ENCODE measurements at places on chromosomes 3 and 15.

DNA sequence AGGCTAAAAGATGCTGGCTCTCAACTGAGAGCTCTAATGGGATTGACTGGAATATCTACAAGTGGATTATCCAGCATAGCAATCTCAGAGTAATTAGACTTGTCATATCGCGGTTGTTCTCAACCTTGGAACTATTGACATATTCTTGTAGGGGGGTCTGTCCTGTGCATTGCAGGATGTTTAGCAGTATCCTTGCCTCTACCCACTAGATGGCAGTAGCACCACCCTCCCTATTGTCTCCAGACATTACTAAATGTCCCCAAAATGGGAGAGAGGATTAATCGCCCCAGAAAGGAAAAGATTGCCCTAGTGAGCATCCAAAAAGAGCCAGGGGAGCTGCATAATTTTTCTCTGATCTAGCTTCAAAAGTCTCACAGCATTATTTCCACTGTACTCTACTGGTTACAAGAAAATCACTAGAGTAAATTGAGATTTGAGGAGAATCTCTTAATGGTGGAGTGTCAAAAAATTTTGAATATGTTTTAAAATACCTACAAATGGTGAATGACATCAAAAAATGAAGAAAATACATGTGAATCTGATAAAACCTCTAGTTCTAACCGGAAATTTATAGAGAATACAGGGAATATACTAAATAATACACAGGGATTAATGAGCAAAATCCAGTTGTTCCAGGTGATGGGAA is 388.2 kb upstream of the AGTR1 start:
- no peaks in the 10 kb centered on the region for H3K36me3 ChIP-seq
- DNase-seq, result no peak
- no peaks in the 10 kb centered on the region for H3K4me1 ChIP-seq

GRCh38 chr15:76667943-76668715 is 237.0 kb downstream of the SCAPER start:
- no peaks in the 10 kb centered on the region for H3K36me3 ChIP-seq
- DNase-seq, result no peak
- no peaks in the 10 kb centered on the region for H3K4me1 ChIP-seq
- no peak overlapping the region for H3K4me3 ChIP-seq

- H3K4me1 ChIP-seq, result no peaks in the 10 kb centered on the region
- DNase-seq, result no peak
- H3K4me3 ChIP-seq, result peak within 1 kb of the TSS; percentile 18
- peaks cover 12% of the 10 kb centered on the region for H3K27me3 ChIP-seq
- H3K36me3 ChIP-seq, result no peaks in the 10 kb centered on the region
Measured at GRCh38 chr3:45795882-45796765, at the start of gene SLC6A20. Gene SLC6A20, minus strand, starts transcription at chr3:45796536. Its CDS starts 117 bp downstream, at chr3:45796419.

GRCh38 chr3:19063936-19064335 is 84.4 kb upstream of the KCNH8 start:
- H3K4me3 ChIP-seq, result no peak overlapping the region
- DNase-seq, result no peak
- no peaks in the 10 kb centered on the region for H3K4me1 ChIP-seq
- no peaks in the 10 kb centered on the region for H3K36me3 ChIP-seq

DNA sequence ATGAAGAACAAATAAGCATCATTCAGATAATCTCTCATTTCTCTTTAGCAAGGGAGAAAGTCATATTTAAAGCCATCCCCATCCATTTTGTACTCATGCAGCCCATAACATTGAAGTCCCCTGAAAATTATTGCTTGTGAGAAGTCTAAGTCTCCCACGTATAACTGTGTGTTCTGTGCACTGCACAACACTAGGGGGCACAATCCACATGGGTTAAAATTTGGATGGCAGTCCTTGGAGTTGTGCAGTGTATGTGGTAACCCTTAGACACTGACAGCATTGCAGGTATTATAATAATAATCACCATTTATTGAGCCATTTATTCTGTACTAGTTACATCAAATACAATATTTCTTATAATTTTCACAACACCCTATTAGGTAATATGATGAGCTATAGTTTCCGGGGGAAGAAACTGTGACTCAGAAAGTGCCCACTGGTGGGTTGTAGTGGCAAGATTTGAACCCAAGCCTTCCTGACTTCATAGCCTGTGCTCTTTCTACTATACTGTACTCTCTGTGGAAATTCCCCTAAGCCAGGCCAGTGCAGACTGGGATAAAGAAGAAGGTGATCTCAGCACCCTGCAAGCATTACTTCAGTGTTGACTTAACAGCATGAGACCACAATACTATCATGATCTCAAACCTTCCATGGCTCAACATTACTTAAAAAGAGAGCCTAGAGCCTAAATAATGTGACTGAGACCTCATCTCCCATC is 15.7 kb downstream of the KCNAB1 start:
- H3K27me3 ChIP-seq, result no peaks in the 10 kb centered on the region
- no peak for DNase-seq
- no peaks in the 10 kb centered on the region for H3K36me3 ChIP-seq
- H3K27ac ChIP-seq, result no peak overlapping the region

DNA sequence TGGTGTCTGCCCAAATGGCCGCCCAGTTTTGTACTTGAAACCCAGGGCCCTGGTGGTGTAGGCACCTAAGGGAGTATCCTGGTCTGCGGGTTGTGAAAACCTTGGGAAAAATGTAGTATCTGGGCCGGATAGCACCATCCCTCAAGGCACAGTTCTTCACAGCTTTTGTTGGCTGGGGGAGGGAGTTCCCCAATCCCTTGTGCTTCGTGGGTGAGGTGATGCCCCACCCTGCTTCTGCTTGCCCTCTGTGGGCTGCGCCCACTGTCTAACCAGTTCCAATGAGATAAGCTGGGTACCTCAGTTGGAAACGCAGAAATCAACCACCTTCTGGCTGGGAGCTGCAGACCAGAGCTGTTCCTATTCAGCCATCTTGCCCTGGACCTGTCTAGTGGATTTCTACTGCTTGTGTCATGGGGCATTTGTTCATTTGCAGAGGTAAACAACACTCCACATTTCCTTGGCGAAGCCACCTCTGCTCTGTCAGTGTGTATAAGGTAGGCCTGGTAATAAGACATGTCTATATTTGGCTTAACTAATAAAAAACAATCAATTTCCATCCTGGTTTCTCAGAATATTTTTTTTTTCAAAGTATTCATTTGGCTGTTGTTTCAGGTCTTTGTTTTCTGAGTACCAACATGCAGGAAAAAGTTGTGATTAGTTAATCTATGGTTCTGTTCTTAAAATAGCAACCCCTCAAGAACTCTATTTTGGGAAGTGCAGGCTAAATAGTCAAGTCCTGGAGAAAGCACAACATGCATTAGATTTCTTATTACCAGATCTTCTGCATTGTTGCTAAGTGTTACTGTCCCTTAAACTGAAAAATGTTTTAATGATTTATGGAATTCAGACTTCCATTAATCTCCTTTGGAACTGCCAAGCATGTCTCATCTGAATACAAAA is 304.3 kb downstream of the ZIC1 start:
- DNase-seq, result no peak
- H3K27ac ChIP-seq, result no peak overlapping the region
- H3K4me3 ChIP-seq, result no peak overlapping the region
- no peaks in the 10 kb centered on the region for H3K36me3 ChIP-seq
- H3K4me1 ChIP-seq, result no peaks in the 10 kb centered on the region

- no peaks in the 10 kb centered on the region for H3K27me3 ChIP-seq
- H3K27ac ChIP-seq, result peak overlapping the region; percentile 79
- H3K4me3 ChIP-seq, result peak overlapping the region; percentile 71
- no peak for DNase-seq
- H3K4me1 ChIP-seq, result no peaks in the 10 kb centered on the region
Measured at GRCh38 chr15:72229076-72229946, 1.7 kb downstream of the PKM start.

GRCh38 chr3:29410220-29410619 is 129.3 kb downstream of the RBMS3 start:
- no peaks in the 10 kb centered on the region for H3K36me3 ChIP-seq
- H3K27me3 ChIP-seq, result no peaks in the 10 kb centered on the region
- H3K27ac ChIP-seq, result no peak overlapping the region
- H3K4me3 ChIP-seq, result no peak overlapping the region
- no peaks in the 10 kb centered on the region for H3K4me1 ChIP-seq

- H3K4me3 ChIP-seq, result no peak overlapping the region
- H3K4me1 ChIP-seq, result no peaks in the 10 kb centered on the region
- H3K36me3 ChIP-seq, result no peaks in the 10 kb centered on the region
- DNase-seq, result no peak
- no peak overlapping the region for H3K27ac ChIP-seq
Measured at GRCh38 chr3:151558661-151559060, 97.8 kb upstream of the IGSF10 start.

All from right lobe of liver (tissue), 6 donors.